ACHN (cell line): ENCODE measurements at places on chromosomes 7 and 10.
A peak's percentile ranks its signal among the peaks of the same experiment; 100 is the strongest.

- peak; percentile 64 for DNase-seq
Measured at GRCh38 chr7:111098011-111098925, 7.3 kb downstream of the LRRN3 start.

DNA sequence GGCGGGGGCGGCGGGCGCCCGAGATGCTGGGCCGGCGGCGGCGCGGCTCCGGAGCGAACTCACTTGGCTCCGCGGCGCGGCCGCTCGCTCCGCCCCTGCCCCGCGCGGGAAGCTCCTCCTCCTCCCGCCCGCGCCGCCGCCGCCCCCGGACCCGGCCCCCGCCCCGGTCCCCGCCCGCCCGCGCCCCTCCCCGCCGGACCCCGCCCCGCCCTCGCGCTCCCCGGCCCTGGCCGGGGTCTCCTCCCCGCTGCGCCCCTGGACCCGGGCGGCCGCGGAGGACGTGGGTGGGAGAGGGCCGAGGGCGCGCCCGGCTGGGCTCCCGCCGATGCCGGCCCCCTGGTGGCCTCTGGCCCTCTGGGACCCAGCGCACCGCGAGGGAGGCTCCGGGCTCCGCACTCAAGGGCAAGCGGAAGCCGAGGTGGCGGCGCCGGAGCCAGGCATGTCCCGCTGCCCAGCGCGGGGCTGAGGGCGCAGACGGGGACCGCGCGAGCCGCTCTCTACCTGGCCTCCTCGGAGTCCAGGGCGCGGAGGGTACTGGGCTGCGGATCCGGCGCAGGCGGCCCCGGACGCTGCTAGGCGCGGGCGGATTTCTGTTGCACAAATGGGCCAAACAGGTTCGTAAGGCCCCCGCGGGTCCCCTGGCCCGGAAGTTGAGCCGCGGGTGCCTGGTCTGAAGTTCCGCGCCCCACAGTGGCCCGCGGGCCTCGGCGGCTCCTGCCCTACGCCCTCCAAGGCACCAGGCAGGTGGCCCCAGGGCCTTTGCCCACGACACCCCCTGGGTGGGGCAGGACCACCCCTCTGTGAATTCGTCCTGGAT is at the start of gene TCERG1L:
Gene TCERG1L (minus strand): TSS at position 61 of the 817 bp plus-strand sequence. CDS start 86 bp downstream, outside the sequence.
- no peak for DNase-seq

GRCh38 chr7:109092268-109092667 is 522.6 kb downstream of the DNAJB9 start:
- DNase-seq: no peak

GRCh38 chr7:54860003-54860775 is 101.2 kb upstream of the SEC61G start:
- no peak for DNase-seq

DNA sequence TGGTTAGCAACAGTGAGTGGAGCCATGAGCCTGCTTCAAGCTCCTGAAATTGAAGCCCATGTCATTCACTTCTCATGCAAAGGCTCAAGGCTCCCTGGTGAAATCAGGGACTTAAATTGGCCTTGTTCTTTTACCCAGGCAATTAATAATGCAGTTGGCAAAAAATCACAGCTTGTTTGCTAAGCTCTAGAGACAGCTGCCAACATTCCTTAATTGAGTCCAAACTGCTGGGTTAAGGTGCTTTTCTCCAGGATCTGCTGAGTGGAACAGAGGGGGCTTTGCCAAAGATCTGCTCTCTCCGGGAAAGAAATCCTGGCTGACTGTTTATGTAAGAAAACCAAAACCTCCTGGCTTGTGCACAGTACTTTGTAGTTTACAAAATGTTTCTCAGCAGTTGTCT is 257.6 kb upstream of the GHITM start:
- no peak for DNase-seq
